Activated T-cell treated with anti-CD3 and anti-CD28 coated beads, Interleukin-2, amount 50 U/mL, for 72 hours (primary cell): ENCODE measurements at places on chromosomes 12 and 14. TPM values are rescaled to one million over a fixed set of nuclear protein-coding genes. Genes with fewer than 3 reads are reported as not detected.

GRCh38 chr12:88393017-88393767 lies 187.1 kb downstream of the KITLG start:
- DNase-seq = no peak

GRCh38 chr14:33369972-33370371 lies 431.3 kb downstream of the NPAS3 start:
- no peak for DNase-seq

DNA sequence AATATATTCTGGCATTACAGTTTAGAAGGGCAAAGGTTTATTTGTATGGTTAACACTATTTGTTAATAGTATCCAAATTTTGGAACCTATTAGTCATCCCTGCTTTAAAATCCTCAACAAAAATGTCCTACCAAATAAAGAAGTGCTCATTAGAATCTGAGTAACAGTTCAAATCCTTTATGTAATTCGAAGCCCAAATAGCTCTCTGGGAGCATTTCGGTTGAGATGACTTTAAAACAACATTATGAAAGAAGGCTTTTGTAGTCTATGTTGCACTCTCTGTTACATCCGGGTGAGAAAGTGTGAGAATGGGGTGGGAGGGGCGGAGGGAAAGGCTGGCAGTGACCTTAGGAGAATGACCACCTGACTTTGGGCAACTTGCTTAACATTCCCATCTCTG lies 59.7 kb downstream of the SLC38A1 start:
- DNase-seq = no peak

- peak; percentile 47 for DNase-seq
Measured at GRCh38 chr12:43444940-43445564, 107.0 kb downstream of the ADAMTS20 start.

DNA sequence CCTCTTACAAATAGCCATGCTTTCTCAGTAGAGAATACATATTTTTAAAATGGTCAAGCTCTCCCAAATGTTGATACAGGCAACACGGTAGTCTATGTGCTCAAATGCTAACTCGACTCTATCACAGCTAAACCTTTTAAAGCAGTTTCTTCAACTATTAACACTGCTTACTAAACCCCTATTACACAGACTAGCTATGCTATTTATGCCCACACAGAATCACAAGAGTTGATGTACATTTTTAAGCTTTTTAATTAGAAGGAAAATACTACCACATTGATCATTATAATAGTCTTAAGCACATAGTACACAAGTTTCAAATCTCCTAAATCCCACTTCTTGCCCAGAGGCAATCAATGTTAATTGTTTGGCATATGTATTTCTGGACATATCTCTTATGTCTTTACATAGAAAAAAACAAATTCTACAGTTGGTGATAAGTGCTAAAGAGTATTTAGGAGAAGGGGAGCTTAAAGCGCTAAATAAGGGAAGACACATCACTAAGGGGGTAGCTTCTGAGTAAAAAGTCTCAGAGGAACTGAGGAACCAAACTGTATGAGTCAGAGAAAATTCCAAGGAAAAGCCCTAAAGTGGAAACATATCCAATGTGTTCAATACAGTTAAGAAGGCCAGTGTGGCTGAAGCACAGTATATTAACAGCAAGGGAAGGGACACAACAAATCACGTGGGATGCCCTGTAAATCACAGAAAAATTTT lies 13.7 kb downstream of the HNRNPC start:
- DNase-seq = no peak

DNA sequence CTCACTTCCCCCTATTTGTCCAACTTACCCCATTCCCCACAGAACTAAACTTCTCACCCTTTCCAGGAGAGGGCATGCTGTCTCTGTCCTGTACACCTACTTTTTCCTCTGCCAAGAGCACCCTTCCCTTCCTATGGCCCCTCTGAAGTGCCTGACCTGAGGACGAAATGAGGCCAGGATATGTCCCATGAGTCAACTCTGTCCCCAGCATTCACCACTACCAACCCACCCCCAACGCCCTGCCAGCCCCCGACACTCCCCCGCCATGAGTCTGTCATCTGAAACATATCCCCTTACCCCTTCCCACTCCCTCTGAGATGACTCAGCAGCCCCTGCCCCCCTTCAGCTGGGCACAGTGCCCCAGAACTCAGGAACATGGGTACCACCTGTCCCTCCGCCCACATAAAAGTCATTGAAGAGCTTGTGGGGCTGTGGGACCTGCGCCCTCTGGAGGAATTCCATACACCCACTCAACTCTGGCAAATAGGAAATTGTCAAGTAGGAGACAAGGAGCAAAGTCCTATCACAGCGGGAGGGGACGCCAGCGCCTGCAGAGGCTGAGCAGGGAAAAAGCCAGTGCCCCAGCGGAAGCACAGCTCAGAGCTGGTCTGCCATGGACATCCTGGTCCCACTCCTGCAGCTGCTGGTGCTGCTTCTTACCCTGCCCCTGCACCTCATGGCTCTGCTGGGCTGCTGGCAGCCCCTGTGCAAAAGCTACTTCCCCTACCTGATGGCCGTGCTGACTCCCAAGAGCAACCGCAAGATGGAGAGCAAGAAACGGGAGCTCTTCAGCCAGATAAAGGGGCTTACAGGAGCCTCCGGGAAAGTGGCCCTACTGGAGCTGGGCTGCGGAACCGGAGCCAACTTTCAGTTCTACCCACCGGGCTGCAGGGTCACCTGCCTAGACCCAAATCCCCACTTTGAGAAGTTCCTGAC lies 26.3 kb downstream of the ITGA7 start:
- no peak for DNase-seq

Gene NID2
- 0.19 TPM for total RNA-seq
